ENCODE measurements at places on chromosomes 13 and 19.

GRCh38 chr19:1755467-1756171 is 2.3 kb downstream of the ONECUT3 start:
- no peak for DNase-seq

- no peak for DNase-seq
Observed at GRCh38 chr19:19319732-19320360, 463 bp downstream of the SUGP1 start.

DNA sequence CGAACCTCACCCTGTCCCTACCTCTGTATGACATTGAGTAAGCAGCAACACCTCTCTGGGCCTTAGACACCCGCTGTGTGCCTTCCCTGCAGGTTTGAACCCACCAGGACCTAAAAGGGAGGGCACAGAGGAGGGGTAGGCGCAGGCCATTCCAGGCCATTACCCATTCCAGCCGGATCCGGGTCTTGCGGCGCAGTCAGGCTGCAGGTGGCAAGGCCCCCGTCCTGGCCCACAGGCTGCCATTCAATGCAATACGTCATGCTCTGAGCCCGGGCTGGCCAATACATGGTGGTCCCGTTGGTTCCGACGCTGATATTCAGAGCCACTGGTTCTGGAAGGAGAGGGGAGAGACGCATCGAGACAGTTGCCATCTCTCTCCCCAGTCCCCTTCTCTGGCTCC is 17.4 kb downstream of the IL12RB1 start:
- DNase-seq = no peak

DNA sequence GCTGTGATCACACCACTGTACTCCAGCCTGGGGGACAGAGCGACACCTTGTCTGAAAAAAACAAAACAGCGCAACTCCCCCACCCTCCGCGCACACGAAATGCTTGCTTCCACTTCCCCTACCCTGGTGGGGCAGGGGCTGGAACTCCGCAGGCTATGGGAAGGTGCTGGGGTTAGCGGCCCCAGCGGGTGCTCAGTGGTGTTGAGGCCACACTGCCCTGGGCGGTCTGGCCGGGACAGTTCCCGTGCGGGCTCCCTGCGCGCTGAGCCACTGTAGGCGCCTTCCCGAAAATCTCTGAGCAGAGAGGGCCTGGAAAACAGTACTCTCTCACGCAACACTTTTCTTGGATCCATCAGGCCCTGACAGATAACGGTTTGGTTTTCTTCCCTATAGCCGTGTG is 1.1 kb upstream of the WTIP start:
- DNase-seq = no peak

DNA sequence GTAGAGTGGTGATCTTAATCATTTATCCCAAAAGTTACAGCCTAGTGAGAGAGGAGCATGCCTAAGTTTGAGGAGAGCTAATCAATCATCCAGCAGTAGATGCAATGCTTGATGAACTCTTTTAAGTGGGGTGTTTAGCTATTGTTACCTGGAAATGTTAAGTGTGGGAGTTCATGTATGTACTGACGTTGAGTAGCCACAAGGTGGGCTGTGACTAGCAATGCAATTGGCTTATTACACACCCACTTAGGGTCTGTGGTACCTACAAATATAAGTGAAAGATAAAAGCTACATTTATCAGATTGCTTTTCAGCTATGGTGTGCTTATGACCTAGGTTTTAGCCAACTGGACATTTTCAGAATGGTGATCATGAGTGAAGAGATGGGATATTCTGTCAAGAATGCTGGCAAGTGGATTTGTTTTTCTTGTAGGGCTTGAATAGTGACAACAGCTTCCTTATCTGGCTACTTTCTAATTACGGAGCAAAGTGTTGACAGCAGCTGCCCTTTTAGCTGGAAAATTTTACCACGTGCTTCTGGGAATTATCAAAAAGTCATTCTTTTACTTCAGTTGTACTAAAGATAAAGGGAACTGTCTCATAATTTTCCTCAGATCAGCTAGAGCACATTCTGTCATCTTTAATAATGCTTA is 170.6 kb downstream of the POSTN start:
- DNase-seq = no peak

GRCh38 chr19:8367327-8368001 is 3.5 kb downstream of the ANGPTL4 start:
- no peak for DNase-seq

- DNase-seq = no peak
Observed at GRCh38 chr19:55176076-55176475, 4.0 kb downstream of the SYT5 start.

GRCh38 chr19:5466072-5466471 is 10.9 kb downstream of the ZNRF4 start:
- no peak for DNase-seq

DNA sequence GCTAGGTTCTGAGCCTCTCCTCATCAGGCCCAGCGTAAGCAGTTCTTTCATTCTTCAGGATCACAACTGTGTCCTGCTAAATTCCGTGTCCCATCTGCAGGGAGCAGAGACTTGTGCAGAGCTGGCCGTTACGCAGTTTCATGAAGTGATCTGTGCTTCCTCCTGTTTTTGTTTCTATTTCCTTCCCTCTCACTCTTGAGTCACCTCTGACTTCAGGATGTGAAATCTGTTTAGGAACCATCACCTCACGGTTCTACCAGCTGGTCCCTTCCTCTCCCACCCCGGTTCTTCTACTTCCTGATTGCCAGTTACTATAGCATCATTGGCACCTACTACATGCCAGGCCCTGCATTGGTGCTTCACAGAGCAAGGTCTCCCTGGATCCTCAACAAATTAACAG is 8.5 kb downstream of the MAU2 start:
- DNase-seq = no peak

DNA sequence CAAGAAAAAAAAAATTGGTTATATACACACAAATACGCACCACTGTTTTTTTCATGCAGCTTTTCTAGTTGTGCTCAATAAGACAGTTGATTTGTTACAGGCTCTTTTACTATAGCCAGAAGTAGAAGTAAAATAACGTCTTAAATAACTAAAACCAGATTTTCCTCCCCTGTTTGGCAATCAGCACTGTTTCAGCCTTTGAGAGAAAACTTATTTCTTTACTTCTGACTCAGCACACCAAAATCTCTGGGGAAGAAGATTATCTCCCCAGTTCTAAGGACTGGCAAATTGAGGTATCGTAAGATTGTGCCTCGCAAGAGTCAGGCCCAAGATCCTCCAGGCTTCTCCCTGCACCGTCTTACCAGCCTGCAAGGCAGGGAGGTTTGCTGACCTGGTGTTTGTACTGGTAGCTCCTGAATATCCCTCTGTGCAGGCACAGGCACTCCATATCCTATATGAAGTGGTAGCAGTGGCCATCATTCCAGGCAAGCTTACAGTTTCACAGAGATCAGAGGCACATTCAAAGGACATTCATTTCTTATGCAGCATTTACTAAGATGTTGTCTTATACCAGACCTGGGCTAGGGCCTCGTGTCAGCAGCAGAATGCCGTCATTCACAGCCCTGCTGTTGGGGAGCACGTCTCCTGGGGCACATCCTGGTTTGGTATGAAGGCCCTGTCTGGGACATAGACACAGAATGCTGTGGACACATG is 268.2 kb downstream of the ZNF536 start:
- no peak for DNase-seq

- DNase-seq = no peak
Observed at GRCh38 chr19:46056536-46056935, 15.7 kb upstream of the IGFL4 start.

- DNase-seq = no peak
Observed at GRCh38 chr13:94596575-94596971, 621 bp upstream of the TGDS start.

- DNase-seq = no peak
Observed at GRCh38 chr13:93304134-93304533, 77.5 kb downstream of the GPC6 start.

GRCh38 chr19:57812226-57812625 is 2.5 kb downstream of the ZNF552 start:
- DNase-seq = no peak

DNA sequence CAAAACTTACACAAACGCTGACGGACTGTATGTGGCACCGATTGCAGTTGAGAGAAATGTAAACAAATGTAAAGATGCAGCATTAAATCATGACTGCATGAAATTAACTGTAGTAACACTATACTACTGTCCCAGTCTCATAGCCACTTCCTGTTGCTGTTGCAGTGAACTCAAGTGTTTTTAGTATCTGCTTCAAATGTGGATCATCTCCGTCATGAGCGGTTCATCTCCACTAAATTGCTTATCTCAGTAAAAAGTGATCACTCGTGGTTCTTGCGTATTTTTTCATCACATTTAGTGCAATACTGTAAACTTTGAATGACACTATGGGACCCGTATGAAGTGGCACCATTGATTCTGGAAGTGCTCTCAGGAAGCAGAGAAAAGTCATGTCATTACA is 60.3 kb upstream of the RNF113B start:
- DNase-seq = no peak

GRCh38 chr19:28847468-28847867 is 365.5 kb downstream of the UQCRFS1 start:
- no peak for DNase-seq

DNA sequence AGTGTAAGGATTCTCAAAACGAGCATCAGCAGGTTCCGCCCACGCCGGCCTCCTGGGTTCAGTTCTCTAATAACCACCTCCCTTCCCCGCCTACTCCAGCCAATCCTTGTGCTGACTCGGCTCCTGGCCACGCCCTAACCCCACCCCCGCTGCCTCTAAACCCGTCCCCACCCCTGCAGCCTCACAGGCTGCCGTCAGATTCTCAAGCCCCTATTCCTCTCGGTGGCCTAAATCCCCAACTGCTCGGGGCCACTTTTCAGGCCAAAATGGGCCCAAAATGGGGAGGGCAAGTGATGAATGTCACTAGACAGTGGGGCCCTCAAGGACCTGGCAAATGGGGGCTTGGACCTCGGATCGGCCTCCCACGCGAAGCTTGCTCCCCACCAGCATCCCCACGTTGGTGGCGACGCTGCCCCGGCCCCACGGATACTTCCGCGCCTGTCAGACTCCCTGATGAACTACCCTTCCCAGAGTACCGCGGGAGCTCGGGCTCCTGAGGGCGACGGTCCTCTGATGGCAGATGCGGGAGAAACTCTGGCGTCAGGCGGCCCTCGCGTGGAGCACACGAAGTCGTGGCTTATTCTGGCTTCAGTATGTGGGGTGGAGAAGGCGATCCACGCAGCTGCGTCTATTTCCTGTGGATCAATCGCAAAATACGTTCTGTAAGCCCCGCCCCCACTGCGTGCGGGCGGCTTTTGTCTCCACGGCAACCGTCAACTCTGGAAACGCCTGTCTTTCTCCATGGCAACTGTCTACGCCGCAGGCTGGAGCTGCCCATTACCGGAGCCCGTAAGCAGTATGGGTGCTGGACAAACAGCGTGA is 24.8 kb downstream of the ZNF473 start:
- DNase-seq = peak; percentile 84

DNA sequence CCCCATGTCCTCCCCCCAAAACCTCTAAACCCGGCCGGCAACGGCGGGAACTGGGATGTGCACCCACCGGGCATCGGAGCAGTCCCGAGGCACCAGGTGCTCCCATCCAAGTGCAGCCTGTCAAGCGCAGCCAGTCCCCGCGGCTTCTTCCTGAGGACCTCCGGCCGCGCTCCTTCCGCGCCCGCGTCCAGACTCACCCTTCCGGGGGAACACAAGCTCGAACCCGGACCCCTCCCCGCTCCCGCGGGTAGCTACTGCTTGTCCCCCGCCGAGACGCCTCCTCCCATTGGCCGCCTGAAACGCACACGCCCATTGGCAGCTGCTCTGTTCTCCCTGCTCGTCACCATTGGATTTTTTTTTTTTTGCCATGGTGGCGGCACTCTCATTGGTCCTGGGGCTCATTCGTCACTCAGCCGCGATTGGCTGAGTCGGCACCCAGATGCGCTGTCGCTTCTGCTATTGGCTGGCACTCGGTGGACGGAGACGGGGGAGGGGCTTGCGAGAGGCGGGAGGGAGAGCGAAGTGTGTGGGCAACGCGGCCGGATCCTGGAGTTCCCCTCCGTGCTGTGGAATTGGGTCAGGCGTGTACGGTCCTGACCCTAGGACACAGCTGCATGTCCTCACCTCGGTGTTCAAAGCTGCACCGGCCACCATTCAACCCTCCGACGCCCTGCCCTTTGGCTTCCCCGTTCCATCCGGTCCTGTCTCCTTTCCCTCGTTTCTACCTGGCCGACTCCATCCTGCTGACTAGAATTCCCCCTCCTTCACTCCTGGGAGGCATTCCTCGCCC is at the start of gene TYK2:
TYK2 (minus strand) TSS at position 260 of the 790 bp plus-strand sequence. CDS start 2,166 bp downstream, outside the sequence.
- peak; percentile 97 for DNase-seq

GRCh38 chr19:33821871-33822270 is 25.2 kb downstream of the KCTD15 start:
- DNase-seq = no peak
